Hematopoietic multipotent progenitor cell treated with erythropoietin and hydrocortisone succinate and interleukin-3 and kit ligand, for 17 days (in vitro differentiated cells): ENCODE measurements at places on chromosomes 16 and 17.

DNA sequence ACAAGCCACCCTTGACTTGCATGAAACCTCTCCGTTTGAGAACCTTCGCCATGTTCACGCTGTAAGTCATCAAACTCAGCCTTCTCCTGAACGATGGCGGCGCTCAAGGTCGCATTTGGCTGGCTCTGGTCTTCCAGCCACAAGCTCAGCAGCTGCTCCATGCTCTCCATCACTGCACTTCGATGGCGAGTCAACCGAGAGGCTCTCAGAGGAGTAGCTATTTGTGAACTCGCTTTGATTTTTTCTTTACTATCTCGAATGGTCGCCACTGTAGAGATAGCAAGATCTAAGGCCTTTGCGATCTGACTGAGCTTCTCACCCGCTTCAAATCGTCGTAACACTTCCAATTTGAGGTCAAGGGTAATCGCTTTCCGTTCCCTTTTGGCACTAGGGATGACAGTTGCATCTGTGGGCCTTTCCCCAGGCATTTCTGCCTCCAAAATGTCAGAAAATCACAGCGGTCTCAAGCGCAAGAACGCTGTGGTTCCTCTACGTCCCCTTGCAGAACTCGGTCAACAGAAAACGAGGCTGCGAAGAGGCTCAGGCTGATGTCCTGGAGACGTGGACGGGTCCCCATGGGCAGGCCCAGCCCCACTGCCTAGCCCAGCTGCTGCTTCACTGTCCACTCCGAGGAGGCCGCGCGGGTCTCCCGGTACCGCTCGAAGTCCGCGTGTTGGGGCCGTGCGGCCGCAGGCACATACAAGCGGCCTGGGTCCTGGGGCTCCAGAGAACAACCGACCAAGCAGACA is 23.1 kb downstream of the DEF8 start:
- DNase-seq, result no peak

- peak; percentile 53 for DNase-seq
Measured at GRCh38 chr17:7478276-7479212, 887 bp downstream of the ZBTB4 start.

DNA sequence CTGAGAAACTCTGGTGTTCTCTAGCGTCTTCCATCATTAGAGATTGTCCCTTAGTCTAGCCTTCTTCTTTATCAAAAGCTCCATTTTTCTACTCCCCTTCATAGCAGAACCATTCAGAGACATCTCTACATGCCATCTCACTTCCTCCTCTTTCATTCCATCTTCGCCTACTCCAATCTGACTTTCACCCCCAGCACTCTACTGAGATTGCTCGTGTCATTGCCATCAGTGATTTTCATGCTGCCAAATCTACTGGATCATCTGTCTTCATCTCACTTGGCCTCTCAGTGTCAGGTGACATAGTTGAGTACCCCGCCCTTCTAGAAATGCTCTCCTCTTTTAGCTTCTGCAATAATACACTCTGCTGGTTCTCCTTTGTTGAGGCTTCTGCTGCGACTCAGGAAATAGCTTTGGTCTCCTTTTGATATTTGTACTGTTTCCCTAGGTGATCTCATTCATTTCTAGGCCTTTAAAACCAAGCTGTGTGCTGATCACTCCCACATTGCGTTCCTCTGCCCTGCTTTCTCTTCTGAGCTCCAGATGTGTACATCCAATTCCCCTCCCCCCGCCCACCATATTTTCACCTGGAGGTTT is 119.1 kb downstream of the FTO start:
- no peak for DNase-seq

DNA sequence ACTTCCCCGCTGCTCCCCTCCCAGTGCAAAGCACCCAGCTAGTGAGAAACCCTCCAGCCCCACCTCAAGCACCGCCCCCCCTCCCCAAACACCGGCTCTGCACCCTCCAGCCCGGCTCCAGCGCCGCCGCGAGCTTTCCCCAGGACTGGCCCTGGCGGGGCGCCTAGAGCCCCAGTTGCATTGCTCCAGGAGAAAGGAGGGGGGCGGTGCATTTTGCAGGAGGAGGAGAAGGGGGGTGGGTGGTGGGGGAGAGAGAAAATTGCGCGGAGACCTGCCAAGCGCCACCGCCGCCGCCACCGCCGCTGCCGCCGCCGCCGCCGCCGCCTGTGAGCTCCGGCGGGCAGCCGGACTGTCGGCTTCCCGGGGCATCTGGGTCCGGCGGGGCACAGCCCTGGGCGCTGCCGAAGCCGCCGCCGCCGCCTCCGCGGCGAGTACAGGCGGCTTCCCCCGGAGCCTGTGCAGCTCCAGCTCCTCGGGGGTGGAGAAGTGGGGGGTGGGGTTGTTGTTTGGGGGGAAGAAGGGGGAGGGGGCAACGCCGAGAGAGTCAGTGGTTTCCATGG is 333 bp upstream of the NOG start:
- DNase-seq, result no peak

DNA sequence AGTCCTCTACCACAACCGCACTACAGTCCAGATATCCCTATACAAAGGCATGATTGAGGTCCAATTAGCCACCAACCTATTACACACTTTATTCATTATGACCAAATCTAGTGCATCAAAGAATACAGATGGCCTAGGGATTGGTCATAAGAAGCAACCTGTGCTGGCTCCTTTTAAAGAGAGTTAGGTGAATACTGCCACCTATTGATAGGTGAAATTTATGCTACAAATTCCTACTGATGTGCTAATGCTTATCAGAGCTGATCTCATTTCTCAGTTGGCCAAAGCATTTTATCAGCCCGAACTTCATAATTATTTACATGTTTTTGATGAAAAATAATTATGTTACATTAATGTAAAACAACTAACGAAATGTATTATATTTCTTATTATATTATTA is 166.3 kb downstream of the ANKFN1 start:
- no peak for DNase-seq

GRCh38 chr17:80236911-80237310 is 16.7 kb downstream of the SLC26A11 start:
- no peak for DNase-seq

- peak; percentile 38 for DNase-seq
Measured at GRCh38 chr16:81366316-81366932, 51.7 kb downstream of the GAN start.

DNA sequence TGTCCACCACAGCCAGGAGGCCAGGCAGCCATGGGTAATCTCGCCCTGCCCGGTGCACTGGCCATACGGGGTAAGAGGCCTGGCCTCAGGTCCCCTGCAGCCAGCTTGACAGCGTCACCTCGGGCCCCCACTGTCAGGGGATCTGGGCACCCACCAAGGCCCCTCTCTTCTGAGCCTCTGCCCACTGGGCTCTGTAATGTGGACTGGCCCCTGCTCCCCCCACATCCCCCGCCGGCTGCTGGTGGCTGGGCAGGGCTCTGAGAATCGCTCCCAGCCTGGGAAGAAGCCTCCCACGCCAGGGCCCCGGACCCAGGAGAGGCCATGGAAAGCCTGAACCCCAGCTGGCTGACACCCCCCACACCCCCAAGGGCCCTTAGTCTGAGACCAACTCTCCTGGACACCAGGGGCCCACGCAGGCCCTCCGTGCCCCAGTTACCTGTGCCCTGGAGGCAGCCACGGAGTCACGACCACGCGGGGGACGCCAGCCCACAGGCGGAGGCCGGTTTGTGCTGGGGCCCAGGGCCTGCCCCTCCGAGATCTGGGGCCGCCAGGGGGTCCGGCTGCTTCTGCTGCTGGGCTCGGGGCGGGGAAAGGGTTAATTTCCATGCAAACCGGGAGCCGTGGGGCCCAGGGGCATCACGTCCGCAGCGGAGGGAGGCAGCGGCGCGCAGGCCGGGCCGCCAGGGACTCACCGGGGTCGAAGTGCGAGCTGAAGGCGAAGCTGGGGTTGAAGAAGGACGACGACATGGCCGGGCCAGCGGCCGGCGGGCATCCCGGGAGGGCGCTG is at the start of gene PVALEF:
Gene PVALEF (plus strand): TSS at position 262 of the 787 bp plus-strand sequence. CDS start 15,720 bp downstream, outside the sequence.
- DNase-seq, result no peak

DNA sequence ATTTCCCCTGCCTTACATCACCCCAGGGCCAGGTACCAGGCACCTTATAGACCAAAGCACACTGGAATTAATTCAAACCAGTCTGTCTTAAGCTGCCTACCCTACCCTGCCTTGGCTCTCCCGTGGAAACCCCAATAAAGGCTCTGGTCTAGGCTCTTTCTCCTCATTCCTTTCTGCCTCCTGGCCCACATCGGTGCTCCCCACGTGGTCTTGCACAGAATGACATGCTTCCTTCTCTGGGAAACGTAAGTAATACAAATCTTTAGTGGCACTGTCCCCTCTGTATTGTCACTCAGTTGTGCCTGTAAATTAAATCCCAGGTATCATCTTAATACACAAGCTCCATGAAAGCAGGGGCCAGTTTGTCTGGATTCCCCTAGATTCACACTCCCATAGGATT is 16.6 kb downstream of the KRT25 start:
- no peak for DNase-seq

GRCh38 chr17:41390411-41390938 is 6.9 kb downstream of the KRT31 start:
- no peak for DNase-seq

DNA sequence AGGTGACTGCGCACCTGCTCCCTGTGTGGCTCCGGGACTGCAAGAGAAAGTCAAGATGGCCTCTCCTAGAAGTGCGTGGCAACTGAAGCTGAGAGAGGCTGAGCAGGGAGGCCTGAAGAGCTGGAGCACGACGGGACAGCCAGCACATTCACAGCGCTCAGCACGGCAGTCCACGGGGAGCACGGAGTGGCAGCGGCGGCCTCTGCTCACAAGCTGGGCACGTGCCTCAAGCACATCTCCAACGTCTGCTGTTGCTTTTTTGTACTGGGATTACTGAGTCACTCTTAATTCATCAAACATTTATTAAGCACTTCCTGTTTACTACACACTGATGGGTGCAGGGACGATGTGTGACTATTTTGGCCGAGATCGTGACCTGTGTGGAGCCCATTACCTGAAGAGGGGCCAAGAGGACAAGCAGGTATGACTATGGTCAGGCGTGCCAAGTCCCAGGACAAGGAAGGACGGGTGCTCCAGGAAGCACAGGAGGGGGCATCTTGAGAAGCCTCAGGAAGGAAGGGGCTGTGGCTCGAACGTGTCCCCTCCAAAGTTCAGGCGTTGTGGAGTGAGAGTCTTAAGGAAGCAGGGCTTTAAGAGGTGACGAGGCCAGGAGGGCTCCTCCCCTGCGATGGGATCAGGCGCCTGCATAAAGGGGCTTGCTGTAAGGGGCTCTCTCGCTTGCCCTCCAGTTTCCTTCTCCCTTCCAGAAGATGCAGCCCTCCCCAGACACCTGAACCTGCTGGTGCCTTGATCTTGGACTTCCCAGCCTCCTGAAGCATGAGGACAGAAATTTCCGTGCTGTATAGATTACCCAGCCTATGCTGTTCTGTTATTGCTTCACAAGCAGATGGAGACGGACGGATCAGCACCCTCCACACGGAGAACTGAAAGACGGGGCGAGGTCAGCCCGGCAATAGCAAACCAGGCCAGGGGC is 105.8 kb downstream of the ADCY9 start:
- no peak for DNase-seq

GRCh38 chr17:62778990-62779681 is 29.0 kb downstream of the MARCHF10 start:
- DNase-seq, result no peak

DNA sequence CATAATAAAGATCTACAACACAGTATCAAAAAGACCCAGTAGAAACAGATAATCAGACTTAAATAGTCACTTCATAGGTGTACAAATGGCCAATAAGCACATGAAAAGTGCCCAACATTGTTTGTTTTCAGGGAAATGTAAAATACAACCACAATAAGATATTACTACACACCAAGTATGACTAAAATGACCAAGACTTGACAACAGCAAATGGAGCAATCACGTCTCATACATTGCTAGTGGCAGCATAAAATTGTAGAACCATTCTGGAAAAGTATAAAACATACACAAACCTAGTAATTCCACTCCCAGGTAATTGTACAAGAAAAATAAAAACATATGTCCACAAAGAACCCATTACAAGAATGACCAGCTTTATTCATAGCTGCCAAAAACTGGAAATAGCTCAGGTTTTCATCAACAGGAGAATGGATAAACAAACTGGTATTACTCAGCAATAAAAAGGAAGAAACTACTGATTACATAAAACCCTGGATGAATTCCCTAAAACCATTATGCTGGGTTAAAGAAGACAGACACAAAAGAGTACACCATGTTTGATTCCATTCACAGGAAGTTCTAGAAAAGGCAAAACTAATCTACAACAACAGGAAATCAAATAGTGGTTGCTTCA is 85.6 kb downstream of the TTC19 start:
- DNase-seq, result no peak

DNA sequence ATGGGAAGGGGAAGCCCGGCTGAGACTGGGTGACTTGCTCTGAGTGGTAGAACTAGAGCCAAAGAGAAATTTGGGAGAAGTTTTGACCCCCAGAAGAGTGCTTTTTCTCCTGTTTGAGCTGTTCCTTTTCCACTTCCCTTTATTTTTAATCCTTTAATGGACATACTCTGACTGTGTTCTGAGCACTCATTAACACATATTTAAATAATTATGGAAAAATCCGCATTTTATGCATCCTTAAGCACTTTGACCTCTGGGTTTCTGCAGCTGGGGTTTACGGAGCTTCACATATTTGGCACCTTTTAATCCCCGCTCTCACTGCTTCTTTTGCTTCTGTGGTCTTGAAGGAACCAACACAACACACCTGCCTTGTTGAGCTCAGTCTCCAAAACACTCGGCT is 114.7 kb downstream of the FOXL1 start:
- DNase-seq, result no peak
